ENCODE measurements at places on chromosomes 5 and 9. TPM values are rescaled to one million over a fixed set of nuclear protein-coding genes. Genes with fewer than 3 reads are reported as not detected.

GRCh38 chr5:174750711-174751110 lies 26.3 kb downstream of the MSX2 start:
- DNase-seq: no peak

The MRRF gene
- total RNA-seq: 16.9 TPM

- no peak for DNase-seq
Observed at GRCh38 chr9:134487066-134487710, 154.4 kb upstream of the COL5A1 start.

The RECK gene
- total RNA-seq: 19.8 TPM

The PCDHGB4 gene
- 11.6 TPM for total RNA-seq

DNA sequence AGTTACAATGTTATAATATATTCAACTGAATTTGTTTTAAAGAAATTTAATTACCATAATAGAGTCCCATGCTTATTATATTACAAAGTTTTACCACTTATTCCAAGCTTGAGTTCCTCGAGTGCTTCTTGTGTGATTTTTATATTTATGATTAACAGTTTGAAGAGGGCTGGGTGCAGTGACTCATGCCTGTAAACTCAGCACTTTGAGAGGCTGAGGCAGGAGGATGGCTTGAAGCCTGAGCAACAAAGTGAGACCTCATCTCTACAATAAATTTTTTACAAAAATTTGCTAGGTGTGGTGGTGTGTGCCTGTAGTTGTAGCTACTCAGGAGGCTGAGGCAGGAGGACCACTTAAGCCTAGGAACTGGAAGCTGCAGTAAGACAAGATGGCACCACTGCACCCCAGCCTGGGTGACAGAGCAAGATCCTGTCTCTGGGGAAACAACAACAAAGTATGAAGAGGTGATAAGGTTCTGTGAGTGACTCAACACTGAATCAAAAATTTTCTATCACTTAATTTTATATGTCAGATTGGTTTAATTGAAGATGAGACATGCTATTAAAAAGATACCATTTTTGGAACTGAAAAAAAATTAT lies 9.2 kb downstream of the POC5 start:
- DNase-seq: no peak

DNA sequence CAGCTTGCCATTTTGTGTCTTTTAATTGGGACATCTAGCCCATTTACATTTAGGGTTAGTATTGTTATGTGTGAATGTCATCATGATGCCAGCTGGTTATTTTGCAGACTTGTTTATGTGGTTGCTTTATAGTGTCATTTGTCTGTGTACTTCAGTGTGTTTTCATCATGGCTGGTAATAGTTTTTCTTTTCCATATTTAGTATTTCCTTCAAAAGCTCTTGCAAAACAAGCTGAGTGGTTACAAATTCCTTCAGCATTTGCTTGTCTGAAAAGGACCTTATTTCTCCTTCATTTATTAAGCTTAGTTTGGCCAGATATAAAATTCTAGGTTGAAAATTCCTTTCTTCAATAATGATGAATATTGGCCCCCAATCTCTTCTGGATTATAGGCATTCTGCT lies 28.5 kb upstream of the TNFSF15 start:
- DNase-seq: no peak

- no peak for DNase-seq
Observed at GRCh38 chr9:114652776-114653555, 4.6 kb downstream of the TEX53 start.

DNA sequence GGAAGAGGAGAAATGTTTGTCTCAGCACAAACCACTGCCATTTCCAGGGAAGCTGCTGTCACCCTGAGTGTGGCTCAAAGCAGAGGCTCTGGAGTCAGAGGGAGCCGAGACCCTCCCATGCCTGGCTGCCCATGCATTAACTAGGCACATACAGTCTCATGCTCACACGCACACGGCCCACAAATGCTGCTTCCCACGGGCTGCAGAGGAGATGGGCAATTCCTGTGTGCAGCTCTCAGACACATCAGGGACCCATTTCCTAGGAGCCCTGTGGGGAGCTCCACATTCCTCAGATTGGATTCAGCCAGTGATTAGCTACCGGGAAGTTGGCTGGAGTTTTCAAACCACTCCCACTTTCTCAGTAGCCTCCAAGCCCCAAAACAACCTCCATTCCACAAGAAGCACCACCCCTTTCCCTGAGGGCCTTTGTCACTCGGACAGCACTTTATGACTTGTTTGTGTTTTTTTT lies 9.1 kb upstream of the PTGES start:
- no peak for DNase-seq

DNA sequence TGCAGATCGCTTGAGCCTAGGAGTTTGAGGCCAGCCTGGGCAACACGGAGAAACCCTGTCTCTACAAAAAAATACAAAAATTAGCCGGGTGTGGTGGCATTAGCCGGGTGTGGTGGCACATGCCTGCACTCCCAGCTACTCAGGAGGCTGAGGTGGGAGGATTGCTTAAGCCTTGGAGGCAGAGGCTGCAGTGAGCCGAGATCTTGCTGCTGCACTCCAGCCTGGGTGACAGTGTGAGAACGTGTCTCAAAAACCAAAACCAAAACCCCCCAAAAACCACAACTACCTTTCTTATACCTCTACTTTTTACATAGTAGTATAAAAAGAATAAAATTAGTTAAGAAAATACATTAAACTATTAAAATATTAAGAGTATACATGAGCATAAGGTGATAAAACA lies 121.2 kb downstream of the RAPGEF6 start:
- DNase-seq: no peak

- no peak for DNase-seq
Observed at GRCh38 chr5:172334196-172334595, 50.6 kb upstream of the UBTD2 start.

DNA sequence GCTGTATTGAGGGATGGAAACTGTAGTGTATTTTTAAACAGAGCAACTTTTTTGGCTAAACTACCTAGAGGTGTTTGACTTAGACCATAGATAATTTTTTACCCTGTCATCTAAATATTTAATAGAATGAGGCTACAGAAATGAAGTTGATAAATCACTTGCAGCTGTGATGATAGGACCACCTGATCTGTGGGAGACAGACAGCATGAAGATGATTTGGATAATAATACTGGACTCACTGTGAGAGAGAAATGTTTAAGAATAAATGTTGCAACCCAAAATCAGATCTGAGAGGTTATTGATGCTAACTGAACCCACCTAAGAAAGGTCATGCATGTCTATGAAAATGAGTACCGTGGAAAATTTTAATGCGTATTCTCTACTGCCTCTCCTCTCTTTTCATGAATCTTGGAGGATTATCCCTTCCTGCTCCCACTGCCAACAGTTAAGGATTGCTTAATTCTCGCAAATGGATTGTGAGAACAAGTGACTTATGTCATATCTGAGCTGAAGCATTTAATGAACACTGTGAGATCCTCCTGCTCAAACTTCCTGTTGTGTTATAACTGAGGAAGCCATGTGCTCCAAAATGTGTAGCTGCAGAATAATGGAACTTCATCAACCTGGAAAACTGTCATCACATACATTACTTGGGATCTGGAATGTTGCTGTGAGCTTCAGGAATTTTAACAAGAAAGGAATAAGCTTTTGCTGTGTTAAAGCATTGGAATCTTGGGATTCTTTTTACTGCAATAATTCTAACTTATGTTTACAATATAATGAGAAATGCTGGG lies 617.9 kb upstream of the CDH18 start:
- DNase-seq: no peak

DNA sequence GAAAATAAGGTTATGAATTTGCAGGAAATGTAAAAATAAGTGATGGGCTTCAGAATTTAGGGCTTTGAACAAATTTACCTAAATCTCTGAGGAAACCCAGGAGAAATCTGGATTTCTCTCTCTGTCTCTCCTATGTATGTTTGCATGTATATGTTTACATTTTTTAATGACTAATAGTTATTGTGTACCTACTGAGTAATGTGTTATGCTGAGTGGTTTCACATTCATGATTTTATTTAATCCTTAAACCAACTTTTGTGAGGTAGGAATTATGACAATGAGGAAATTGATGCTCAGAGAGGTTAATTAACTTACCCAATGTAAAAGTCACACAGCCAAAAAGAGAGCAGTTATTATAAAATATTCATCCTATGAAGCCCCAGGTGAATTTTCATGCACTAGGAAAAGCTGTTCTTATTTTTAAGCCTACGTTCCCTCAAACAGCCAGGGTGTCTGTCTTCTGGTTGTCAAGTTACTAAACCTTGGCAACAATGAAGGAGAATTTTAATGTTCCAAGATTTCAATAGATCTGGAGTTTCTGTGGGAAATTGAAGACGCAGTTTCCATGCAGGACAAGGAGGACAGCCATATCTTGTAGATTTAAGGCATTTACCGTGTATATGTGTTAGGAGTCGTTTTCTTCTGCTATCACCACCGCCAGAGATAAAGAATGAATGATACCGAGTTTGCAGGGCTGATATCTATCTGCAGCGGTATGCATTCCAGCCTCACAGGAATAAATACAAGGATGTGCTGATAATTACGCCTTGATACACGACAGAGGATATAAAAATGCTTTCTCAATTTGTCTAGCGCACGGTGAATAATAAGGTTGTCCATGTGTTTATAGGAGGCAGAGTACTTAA lies 484.8 kb downstream of the ZSWIM6 start:
- no peak for DNase-seq

DNA sequence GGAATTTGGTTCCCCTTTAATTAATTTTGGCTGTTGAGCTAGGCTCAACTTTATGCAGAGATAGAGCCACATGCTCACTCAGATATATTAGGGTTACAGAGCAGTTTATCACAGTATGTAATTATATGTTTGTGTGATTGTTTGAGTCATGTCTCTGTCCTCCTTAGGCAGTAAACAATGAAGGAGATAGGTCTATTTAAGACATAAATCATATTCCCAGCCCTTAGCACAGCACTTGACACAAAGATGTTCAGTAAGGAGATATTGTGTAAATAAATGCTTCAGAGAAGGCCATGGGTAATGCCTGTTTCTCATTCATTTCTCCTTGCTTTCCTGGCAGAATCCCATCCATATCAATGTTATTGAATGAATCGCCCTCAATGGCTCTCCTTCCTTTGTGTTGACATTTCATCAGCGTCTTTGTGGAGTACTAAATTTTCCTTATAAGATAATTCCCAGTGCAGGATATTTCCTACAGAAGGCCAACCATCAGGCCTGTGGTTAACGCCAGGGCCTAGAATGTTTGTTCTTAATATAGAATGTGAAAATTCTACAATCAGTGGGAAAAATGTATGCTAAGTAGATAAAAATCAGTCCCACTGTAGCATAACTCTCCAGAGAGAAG lies 408.0 kb downstream of the EBF1 start:
- DNase-seq: no peak

- DNase-seq: no peak
Observed at GRCh38 chr5:140000332-140000731, 42.8 kb downstream of the NRG2 start.

The CARD19 gene
- 103 TPM for total RNA-seq

- no peak for DNase-seq
Observed at GRCh38 chr5:9063615-9064245, 482.1 kb downstream of the SEMA5A start.

DNA sequence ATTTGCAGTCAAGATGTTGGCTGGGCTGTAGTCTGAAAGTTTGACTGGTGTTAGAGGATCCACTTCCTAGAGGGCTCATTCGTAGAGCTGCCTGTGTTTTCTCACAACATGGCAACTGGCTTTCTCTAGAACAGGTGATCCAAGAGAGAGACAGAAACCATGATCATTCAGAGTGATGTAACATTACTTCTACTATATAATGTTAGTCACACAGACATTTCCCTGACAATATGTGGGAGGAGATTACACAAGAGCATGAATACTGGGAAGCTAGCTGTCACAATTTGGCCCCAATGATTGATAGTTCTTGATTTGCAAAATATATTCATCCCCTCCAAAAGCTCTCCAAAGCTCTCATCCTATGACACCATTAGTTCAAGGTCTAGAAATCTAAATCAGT lies 10.9 kb upstream of the TMEM161B start:
- DNase-seq: no peak

DNA sequence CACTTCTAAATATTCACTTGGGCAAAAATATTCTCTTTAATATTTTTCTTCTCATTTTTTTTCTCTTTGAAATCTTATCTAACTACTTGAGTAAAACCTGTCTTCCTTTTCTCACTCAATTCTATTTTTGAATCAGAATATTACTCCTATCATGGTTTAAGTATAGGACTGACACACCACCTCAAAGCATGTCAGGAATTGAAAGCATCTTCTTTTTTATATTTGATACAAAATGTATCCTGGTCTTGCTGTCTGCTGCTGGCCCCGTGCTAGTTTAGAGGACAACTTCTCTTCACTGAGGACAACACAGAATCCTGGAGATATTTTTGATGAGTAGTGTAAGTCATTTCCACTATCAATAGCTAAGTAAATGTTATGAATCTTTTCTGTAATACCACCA lies 383.6 kb downstream of the GADD45G start:
- no peak for DNase-seq

DNA sequence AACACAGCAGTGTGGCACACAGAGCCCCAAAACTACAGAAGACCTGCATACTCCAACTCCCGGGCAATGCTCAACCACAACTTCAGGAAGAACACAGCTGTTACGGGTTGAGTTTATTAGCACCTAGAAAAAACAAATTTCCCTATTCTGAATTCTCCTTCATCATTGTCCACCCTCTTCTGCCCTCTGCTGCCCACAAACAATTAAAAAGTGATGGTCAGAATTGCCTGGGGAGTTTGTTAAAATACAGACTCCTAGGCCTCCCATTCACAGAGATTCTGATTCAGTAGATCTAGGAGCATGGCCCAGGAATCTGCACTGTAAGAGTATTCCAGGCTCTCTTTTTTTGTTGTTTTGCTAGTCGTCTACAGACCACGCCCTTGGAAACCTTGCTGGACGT lies 310.6 kb downstream of the NDUFS4 start:
- DNase-seq: no peak

GRCh38 chr9:128159522-128159783 lies 612 bp upstream of the BBLN start:
- no peak for DNase-seq

DNA sequence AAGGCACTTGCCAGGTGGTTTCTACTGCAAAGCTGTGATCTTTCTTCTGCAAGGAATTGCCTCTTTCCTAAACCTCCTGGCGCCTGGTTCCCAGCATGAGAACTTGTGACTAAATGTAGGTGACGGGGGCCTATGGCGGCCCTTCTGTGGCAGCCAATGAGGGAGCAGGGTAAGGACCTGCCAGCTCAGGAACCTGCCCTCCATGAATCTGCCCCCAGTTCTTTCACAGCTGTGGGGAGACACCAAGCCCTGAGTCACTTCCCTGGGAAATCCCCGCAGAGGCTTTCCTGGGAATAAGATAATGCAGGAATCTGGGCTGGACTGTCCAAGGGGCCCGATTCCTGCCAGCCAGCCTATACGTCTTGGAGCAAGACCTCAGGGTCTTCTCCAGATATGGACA lies 56.7 kb upstream of the CTNNA1 start:
- DNase-seq: no peak

The SLC4A9 gene
- not detected for total RNA-seq

The RLN1 gene
- not detected for total RNA-seq

GRCh38 chr5:149667829-149668330 lies 62.2 kb upstream of the PPARGC1B start:
- DNase-seq: no peak

DNA sequence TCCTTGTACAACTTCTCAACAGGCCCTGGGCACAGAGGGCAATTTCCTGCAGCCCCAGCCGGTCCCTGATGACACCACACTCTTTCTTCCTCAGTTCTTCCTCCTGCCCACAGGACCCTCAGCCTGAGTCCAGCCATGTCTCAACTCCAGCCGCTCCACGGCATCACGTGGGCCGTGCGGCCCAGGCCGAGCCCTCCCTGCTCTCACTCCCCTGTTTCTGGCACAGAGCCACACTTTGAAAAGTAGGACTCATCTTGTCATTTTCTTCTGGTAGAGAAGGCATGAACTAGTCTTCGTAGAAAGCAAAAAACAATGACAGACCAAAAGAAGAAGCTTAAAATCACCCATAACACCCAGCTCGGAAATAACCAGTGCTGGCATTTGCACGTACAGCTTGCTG lies 404.7 kb upstream of the IRX1 start:
- no peak for DNase-seq

Measured in thoracic aorta (tissue), 2 donors.